ENCODE measurements at places on chromosomes 7 and 10. TPM values are rescaled to one million over a fixed set of nuclear protein-coding genes. Genes with fewer than 3 reads are reported as not detected.

- no peak for DNase-seq
Measured at GRCh38 chr10:63128443-63128842, 4.7 kb upstream of the NRBF2 start.

BAMBI gene
- 6.2 TPM for total RNA-seq

- DNase-seq: no peak
Measured at GRCh38 chr10:100238429-100238828, 9.0 kb upstream of the CHUK start.

DNA sequence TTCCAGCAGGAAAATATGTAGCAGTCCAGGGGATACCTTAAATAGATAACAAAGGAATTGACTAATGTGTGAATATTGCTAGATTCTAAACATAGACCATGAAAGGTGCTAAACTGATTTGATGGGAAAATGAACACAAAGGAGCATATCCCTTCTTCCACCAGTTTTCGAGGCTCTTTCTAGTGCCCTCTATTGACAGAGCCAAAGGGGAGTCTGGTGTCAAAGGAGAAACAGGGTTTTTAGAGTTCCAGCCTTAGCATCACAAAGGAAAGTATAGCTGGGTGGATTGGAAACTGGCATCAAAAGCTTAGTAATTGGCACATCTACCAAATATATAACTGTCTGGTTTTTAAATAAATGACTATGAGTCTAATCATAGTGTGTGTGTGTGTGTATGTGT lies 636.8 kb downstream of the ETV1 start:
- DNase-seq: no peak

DNA sequence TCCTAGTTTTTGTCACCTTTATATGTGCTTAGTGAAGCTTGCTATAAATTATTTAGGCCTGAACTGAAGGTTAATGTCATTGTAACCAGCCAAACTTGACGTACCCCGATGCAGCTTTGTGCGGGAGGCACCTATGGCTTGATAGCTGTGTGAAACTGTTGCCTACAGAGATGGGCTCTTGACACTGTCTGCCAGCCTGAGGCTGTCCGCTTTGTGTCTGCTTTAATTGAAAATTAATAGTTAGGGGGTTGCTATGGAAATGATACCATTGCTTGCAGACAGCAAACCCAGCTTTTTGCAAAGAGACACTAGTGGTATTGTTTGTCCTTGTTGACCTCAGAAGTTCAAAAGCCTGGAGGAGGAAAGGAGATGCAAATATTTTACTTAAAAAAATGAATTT lies 2.1 kb upstream of the FOXP2 start:
- no peak for DNase-seq

DNA sequence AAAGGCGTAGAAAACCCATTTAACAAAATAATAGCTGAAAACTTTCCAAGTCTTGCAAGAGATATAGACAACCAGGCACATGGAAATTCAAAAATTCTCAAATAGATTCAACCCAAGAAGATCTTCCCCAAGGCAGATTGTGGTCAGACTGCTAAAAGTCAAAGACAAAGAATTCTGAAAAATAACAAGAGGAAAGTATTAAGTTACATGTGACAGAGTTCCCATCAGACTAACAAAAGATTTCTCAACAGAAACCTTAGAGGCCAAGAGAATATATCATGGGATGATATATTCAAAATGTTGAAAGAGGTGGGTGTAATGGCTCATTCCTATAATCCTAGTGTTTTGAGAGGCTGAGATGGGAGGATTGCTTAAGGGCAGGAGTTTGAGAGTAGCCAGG lies 59.8 kb downstream of the TMEM178B start:
- DNase-seq: no peak

UNC5B gene
- total RNA-seq: 22.0 TPM

DNA sequence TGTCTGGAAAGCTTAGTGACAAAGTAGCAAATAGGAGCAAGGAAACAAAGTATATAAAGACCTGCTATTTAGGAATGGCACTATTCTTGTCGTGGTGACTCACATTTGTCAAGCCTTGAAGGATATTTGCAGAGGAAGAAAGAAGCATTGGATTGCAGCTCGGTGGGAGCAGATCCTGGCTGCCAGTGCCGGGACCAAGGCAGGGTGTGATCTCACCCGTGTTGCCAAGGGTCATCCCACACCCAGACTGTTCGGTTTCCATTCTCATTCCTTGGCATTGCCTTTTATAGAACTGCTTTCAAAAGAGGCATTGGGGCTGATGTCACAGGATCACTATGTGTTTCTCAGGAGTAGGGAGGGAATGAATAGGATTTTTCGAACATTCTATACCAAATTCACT lies 176.2 kb downstream of the GALNT17 start:
- no peak for DNase-seq

GRCh38 chr7:151590850-151591771 lies 71.4 kb upstream of the RHEB start:
- no peak for DNase-seq

C10orf143 gene
- total RNA-seq: 0.66 TPM

GRCh38 chr7:138886501-138886917 lies 88.5 kb upstream of the ATP6V0A4 start:
- DNase-seq: peak; percentile 56

- DNase-seq: no peak
Measured at GRCh38 chr10:124196659-124197058, 103.3 kb upstream of the CHST15 start.

COL26A1 gene
- total RNA-seq: 0.27 TPM

VWA2 gene
- not detected for total RNA-seq

DNA sequence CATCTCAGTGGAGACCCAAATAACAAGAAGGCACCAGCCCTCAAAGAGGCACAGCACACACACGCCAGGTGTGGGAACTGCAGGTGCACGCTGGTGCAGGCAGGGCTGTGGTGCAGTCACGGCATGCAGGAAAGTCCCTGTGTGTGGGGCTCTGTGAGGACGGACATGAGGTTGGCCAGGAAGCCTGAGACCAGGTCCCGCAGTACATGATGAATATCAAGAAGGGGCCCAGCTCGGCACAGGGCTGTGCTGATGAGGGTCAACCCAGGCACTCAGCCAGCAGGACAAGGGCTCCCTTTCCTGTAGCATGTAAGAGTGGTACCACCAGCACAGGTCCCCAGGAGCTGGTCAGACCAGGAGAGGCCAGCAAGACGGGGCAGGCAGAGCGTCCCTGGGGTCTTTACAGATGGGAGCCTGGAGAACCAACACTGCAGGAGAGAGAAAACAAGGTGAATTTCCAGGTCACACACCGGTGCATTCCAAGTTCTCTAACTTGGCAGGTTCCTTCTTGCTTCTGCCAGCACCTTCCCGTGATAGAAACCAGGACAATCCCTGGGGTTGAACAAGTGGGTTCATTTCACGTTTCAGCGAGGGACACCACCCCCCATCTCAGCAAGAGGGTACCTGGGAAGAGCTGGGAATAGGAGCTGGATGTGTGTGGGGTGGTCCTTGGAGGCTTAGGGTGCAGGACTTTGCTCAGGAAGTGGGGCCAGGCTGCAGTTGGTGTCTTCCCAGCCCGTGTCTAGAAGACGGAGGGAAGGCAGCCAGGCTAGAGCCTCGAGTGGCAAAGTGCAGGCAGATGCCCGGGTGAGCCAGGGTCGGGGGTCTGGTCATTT lies 244.8 kb upstream of the TCERG1L start:
- no peak for DNase-seq

DNA sequence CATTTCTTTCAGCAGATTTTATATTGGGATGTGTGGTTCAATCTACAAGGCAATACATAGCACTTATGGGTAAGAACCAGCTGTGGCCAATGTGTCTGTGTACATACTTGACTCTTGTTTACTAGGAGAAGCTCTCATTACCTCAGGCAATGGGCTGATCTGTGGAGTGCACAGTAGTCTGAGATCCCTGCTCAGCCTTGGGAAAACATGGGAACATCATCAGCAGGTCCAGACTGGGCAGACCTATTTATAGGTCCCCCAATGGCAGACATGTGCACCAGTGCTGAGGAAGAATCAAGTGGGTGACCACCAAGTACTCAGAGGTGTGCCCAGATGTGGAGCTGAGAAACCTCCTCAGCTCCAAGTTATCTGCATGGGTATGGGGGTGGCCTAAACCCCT lies 349.7 kb downstream of the KIF20B start:
- DNase-seq: no peak

GRCh38 chr10:95767884-95768556 lies 12.1 kb downstream of the ENTPD1 start:
- DNase-seq: no peak

GRCh38 chr7:25858525-25859411 lies 293.2 kb upstream of the NFE2L3 start:
- DNase-seq: no peak

- DNase-seq: no peak
Measured at GRCh38 chr10:95336702-95337101, 45.9 kb upstream of the PDLIM1 start.

DNA sequence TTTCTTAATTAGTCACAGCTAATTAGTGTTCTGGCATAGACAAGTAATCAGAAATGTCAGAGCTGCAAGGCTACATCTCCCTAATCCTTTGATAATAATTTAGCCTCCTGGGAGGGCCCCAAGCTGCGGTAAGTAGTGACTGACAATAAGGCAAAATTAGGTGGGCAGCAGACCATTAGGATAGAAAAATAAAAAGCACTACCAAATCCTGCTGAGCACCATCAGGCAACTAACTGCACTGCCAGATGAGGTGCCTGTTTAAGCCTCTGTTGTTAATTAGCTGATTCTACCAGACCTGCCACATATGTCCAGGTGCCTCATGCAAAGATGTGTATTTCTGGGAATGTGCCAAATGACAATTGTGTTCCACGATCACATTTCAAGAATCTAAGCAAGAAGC lies 32.5 kb upstream of the FEZF1 start:
- no peak for DNase-seq

GSDME gene
- 7.6 TPM for total RNA-seq

HABP2 gene
- 0.20 TPM for total RNA-seq

DNA sequence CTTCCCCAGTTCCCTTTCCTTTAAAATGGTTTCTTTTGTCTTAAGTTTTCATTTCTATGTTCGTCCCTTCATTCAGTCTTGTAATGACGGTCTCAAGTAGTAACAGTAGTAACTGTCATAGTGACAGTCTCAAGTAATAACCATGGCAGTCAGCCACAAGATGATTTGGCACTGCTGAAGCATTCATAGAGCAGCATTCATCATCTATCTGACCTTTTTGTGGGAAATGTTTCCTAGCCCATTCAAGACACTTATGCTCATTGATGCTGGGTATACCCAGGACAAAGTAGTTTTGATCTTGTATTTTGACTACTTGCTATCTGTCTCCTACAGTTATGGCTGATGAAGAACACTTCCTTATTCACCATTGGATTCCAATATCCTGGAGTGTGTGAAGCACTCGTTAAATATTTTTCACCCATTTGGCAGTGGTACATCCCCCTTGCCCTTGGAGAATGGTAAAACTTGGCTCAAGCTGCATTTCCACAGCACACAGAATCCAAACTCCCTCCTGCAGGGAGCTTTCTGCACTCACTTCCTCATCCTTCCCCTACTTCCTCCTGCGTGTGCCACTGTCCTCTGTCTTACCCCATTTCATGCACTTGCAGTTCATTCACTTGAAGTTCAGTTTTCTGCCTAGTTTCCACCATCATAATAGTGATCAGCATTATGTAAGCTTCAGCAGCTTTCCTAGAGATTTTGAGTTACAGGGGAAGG lies 19.0 kb downstream of the GIMAP4 start:
- DNase-seq: no peak

DNA sequence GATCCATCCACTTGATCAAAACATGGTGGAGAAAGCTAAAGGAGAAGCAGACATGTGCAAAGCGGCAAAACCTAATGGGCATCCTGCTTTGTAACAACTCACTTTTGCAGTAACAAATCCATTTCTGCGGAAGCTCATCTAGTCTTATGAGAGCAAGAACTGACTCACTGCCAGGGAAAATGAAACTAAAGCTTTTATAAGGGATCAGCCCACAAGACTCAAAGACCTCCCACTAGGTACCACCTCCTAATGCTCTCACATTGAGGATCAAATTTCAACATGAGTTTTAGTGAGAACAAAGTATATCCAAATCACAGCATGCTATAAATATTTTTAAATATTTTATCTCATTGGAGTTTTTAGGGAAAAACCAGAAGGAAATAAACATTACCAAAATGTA lies 120.1 kb upstream of the GNAI1 start:
- DNase-seq: no peak

- no peak for DNase-seq
Measured at GRCh38 chr10:17453373-17454091, 863 bp downstream of the ST8SIA6 start.

Measured in HCT116 (cell line).